Epithelial cell of umbilical artery (primary cell): ENCODE measurements at places on chromosomes 16 and 17. TPM values are rescaled to one million over a fixed set of nuclear protein-coding genes. Genes with fewer than 3 reads are reported as not detected.

The MT1E gene
- 14.1 and 18.5 TPM in 2 replicates for total RNA-seq

The LRRC75A gene
- 1.6 and 3.8 TPM in 2 replicates for total RNA-seq

The KRT39 gene
- not detected in 2 replicates for total RNA-seq

The CSH2 gene
- total RNA-seq, result not detected in 2 replicates

The UMOD gene
- not detected in 2 replicates for total RNA-seq

The ACTG1 gene
- total RNA-seq, result 7,045 and 11,034 TPM in 2 replicates

The PGP gene
- 24.2 and 28.3 TPM in 2 replicates for total RNA-seq

The NHLRC4 gene
- 1.6 and 2.0 TPM in 2 replicates for total RNA-seq

The GGT6 gene
- not detected in 2 replicates for total RNA-seq

The STAT3 gene
- 58.8 and 83.6 TPM in 2 replicates for total RNA-seq

The CDYL2 gene
- 25.3 and 25.4 TPM in 2 replicates for total RNA-seq

The ACSM3 gene
- 0.61 and 5.2 TPM in 2 replicates for total RNA-seq

The COL1A1 gene
- total RNA-seq, result 14.6 and 50.0 TPM in 2 replicates

The HP gene
- total RNA-seq, result not detected in 2 replicates
